AG10803 (cell line): ENCODE measurements at places on chromosomes 7 and 10.

DNA sequence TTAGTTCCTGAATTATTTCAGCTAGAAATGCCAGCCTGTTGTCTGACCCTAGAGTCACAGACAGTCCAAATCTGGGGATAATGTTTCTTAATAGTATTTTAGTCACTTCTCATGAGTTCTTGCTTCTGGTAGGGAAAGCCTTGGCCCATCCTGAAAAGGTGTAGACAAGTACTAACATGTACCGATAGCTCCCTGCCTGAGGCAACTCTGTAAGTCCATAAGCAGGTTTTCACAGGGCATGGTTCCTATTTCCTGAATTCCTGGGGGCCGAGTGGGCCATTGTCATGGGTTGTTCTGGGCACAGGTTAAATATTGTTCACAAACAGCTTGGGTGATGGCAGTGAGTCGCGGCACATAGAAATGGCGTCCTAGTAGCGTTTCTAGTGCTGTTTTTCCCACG lies 3.1 kb upstream of the ZNF117 start:
- DNase-seq: no peak

DNA sequence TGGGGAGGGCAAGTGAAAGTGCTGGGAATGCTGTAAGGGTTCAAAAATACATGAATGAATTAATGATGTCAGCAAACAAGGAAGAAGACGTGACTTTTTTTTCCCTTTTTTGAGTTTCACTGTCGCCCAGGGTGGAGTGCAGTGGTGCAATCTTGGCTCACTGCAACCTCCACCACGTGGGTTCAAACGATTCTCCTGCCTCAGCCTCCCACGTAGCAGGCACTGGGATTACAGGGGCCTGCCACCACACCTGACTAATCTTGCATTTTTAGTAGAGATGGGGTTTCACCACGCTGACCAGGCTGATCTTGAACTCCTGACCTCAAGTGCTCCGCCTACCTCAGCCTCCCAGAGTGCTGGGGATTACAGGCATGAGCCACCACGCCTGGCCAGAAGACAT lies 30.0 kb downstream of the DENND10 start:
- DNase-seq: no peak

DNA sequence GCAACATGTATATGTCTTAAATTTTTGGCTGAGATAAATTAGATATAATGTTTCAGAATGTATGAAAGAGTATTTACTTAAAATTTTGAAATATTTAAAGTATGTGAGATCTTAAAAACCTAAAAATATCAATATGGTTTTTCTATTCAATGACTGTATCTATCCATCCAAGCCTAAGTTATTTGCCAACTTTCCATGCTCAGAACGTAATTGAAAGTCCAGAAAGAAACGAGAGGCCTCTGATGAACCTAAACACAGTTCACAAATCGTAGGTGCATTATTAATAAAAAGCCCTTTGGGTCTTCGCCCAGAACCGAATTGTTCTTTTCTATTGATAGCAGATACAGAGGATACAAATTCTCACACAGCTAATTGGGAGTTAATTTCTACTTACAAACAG lies 6.5 kb downstream of the SVIL start:
- no peak for DNase-seq

GRCh38 chr10:63670291-63670898 lies 149.2 kb downstream of the REEP3 start:
- DNase-seq: peak; percentile 45

DNA sequence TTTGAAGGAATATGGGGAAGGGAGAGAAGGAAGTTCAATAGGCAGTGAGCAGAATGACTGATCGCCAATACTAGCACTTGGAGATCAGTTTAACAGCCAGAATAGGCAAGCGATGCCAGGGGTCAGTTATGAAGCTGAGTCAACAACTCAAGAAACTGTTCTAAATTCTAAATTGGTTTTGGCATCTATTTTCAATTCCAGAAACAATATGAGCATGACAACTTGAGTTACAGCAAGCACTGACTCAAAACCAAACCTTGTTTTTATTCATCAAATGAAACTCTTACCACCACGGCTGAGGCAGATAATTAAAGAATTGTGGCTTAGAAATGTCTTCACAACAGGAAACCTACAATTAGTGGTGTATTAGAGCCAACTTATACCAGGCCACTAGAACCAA lies 180.5 kb upstream of the ASAH2 start:
- peak; percentile 87 for DNase-seq

DNA sequence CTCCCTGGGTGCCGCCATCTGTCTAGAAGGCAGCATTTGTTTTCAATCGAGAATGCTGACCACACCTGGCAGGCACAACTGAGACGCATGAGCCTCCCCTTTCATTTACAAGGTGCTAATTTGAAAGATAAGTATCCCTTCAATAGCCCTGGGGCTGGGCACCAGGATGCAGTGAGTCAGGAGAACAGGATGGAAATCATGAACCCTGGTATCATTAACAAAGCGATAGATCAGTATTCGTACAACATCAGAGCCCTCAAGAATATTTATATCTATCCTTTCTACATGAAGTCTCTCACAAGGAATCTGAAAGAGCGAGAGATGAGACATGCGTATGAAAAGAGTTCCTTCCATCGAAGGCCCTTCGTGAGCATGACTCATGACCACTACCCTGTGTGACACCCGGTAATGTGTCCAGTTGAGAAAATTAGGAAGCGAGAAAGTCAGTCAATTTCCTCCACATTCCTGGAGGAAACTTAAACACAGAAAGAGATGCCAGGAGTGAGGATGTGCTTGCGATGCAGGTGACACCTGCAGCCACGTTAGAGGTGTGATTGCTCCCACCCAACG lies 123.1 kb upstream of the PITRM1 start:
- DNase-seq: no peak
